ENCODE measurements at places on chromosomes 12 and 14.

DNA sequence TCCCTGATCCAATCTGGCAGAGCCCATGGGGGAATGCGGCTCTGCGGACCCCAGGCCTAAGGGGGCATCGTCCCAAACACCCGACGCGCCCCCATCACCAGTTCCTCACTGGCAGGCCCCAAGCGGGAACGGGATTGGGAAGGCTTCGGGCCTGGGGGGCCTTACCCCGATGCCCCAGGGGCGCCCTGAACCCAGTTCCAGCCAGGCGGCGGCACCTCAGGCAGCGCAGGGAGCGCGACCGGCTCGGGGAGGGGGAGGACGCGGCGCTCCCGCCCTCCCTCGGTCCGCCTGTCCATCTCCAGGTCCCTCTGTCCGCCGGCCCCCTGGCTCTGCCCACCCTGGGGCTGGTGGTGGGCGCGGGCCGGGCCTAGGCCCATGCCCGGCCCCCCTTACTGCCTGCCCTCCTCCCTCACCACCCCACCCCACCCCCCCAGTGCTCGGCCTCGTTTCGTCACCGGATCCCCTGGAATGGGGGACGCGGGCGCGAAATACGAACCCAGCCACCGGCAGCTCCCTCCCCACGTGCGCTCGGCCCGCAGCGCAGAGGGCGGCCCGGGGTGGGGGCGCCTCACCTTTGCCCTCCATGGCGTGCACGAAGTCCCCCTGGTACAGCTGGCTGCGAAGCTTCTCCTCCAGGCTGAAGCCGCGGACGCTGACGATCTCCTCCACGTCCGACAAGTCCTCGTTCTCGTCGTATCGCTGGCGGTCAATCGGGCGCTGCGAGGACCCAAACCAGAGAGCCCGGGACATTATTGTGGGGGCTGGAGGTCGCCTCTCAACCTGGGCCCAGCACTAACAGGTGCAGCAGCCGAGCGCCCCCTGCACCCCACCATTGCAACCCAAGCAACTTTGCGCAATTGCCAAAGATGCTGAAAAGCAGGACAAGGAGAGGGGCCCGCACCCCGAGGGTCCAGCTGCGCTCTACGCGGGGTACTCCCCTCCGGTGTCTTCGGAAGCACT, 2.3 kb downstream of the KDM2B start:
- DNase-seq: no peak

DNA sequence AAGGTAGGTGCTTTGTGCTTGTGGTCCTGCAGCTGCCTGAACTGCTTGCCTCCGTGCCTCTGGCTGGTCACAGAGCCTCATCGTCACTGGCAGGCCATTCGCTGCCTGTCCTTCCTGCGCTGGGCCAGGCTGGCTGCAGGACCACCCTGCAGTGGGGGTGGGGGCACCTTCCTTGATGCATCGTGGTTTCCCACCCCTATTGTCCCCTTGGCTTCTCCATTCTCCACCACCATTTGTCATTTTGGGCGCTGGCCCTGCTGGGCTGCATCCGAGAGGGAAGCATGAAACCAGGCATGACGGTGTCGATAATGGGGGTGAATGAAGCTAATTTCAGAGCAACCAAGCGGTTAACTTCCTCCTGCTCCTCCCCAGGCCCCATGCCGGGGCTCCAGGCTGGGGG, 127.7 kb downstream of the NRXN3 start:
- DNase-seq: no peak

GRCh38 chr14:59182641-59183040, 5.8 kb upstream of the DAAM1 start:
- DNase-seq: no peak

DNA sequence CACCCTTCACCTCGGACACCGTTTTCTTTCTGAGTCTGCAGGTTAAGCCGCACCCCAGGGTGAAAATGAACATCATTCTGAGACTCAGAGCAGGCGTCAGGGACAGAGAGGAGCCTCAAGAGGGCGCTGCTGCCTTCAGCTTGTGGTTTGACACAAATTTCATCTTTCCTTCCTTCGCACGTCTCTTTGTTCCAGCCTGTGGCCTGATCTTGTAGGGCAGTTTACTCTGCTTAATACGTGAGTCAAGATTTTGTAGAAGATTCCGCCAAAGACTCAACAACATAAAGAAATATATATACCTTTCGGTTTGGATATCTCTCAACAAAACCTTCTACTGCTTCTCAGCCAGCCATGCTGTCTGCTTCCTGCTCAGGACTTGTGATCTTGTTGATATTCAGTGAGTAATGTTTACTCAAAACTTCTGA, 329.3 kb upstream of the OR4E1 start:
- peak; percentile 61 for DNase-seq

DNA sequence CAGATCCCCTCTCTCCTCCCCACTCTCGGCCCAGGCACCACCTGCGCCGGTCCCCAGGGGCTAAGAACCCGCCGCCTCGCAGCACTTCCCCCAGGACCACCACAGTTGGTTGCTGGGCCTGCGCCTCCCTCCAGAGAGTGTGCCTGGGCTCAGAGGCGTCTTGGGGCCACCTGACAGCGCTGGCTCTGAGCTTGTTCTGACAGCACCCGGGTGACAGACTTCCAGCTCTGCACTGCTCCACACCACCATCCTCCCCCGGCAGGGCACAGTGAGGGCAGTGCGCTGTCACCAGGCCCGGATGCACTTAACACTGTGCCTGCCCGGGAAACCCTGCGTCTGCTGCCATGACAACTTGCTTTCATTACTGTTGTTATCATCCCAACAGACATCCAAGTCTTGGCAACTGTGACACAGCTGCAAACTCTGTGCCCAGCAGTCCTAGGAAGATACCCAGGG, 6.6 kb downstream of the BRF1 start:
- no peak for DNase-seq

- no peak for DNase-seq
Observed at GRCh38 chr12:63977441-63977840, 132.9 kb downstream of the SRGAP1 start.

- no peak for DNase-seq
Observed at GRCh38 chr12:5138256-5138655, 94.6 kb downstream of the KCNA5 start.

DNA sequence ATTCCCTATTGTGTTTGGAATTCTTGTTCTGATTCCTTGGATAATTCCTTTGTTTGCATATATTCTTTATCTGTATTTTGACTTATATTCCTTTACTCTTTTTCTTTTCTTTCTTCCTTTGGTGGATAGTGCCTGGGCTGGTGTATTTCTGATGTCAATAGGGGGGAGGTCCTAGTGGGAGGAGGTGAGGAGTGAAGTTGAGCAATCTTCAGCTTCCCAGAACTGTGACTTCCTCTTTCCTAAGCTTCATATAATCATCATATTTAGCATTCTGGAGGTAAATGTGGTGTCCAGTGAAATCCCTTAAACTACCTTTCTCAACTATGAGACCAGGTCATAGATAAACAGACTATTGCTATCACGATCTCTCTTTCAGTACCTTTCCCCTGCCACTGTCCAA, 29.6 kb upstream of the TBPL2 start:
- no peak for DNase-seq

- DNase-seq: no peak
Observed at GRCh38 chr12:30909349-30910037, 17.1 kb upstream of the TSPAN11 start.

DNA sequence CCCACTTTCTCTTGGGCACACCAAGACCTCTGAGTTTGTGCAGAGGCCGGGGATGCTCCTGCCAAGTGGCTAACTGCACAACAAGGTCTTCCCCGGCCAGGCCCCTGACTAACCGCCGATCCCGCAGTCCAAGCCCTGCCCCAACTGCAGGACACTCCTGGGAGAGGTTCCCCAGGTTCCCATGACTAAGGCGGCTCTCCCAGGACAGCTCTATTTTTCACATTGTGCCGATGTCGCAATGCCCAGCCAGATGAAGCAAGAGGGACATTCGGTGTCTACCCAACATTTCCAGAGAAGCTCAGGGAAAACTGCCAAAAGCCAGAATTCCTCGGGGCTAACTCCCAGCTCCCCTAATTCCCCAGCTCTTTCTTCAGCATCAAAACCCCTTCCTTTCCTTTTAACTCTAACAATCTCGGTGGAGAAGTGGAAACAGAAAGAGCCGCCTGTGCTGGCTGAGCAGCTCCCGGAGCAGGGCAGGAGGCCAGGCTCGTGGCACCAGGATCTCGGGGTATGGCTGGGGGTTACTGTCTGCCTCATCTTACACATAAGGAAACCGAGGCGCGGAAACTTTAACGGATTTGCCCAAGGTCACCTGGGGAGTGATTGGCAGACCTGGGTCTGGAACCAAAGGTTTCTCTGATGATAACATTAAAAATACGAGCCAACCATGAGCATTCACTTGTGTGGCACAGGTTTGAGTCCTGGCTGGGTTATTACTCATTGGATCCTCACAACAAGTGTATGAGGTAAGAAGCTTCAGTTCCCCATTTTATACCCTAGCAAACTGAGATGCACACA, 318.2 kb downstream of the BCL11B start:
- DNase-seq: no peak

DNA sequence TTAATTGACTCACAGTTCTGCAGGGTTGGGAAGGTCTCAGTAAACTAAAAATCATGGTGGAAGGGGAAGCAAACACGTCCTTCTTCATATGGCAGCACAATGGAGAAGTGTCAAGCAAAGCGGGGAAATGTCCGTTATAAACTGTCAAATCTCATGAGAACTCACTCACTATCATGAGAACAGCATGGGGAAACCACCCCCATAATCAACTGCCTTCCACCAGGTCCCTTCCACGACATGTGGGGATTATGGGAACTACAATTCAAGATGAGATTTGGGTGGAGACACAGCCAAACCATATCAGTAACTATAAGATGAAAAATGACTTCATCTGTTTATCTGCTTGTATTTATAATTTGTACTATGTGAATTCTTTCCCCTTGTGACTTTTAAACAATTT, 577.6 kb upstream of the MDGA2 start:
- DNase-seq: no peak

GRCh38 chr12:74152370-74152769, 385.3 kb upstream of the ATXN7L3B start:
- DNase-seq: no peak

DNA sequence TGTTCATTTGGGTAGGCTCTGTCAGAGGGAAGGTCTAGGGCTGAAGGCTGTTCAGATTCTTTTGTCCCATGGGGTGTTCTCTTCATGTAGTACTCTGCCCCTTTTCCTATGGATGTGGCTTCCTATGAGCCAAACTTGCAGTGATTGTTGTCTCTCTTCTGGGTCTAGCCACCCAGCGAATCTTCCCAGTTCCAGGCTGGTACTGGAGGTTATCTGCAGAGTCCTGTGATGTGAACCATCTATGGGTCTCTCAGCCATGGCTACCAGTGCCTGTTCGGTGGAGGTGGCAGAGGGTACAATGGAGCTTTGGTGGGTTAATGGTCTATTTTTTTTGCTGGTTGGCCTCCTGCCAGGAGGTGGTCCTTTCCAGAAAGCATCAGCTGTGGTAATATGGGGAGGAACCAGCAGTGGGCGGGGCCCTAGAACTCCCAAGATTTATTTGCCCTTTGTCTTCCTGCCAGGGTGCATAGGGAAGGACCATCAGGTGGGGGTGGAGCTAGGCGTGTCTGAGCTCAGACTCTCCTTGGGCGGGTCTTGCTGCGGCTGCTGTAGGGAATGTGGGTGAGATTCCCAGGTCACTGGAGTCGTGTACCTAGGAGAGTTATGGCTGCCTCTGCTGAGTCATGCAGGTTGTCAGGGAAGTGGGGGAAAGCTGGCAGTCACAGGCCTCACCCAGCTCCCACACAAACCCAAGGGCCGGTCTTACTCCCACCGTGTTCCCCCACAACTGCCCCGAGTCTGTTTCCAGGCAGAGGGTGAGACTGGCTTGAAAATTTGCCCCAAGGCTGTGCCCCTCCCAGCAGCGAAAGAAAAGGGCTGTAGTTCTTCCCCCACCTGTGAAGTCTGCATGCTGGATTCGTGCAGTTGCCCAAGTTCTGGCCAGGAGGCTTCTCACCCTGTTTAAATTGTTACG, 17.5 kb downstream of the MTRFR start:
- DNase-seq: no peak

DNA sequence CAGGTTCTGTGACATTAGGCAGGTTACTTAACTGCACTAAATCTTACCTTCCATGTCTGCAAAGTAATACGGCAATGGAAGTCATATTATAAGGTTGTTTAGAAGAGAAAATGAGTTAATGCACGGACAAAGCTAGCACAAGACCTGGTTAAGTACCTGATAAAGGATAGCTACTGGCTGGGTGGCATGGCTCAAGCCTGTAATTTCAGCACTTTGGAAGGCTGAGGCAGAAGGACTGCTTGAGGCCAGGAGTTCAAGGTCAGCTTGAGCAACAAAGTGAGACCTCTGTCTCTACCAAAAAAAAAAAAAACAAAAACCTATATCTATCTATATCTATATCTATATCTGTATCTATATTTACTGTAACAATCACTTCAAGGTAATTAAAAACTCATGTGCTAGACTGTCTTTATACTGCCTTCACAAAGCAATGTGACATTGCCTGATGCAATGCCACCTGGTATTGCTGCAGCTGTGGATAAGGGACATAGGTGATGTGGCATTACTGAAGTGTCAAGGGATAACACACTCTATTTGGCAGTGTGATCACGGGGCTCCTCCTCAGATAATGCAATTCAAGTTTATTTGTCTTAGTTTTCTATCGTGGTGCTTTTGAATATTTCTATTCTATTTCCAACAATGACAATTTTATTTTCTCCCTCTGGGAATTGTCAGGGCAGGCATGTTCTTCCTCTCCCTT, 107.1 kb downstream of the PAX9 start:
- no peak for DNase-seq

GRCh38 chr12:111093428-111094142, 173.2 kb upstream of the MYL2 start:
- peak; percentile 60 for DNase-seq

DNA sequence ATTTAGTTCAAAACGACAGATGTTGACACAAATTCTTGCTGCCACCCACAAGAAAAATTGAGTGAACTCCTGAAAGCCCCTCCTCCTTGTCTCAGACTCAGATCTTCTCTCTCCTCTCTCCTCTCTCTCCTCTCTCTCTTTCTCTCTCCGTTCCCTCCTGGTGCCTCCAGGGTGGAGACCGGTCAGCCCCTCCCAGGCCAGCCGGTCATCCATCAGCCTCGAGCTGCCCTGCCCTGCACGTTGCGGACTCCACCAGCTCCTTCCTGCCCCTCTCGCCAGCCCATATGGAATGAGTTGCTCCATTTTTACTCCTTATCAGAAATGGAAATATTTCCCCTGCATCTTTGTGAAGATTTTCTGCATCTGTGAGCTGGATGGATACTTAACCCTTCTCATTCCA, 103.8 kb downstream of the TBX5 start:
- DNase-seq: no peak

DNA sequence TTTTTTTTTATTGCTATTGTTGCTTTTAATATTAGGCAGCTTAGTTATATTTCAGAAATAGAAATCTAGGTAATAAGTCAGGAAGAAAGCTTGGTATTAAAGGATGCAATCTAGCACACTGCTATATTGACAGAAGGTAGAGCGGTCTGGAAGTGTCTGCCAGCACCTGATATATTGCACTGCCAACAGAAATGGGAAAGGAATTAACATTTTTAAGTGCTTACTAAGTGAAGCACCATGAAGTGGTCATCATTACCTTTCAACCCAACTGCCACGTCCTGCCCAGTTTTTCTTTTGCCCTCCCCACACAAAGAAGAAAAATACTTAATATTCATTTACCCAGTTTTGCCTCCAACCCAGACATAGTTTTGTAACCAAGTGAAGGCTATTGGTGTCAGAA, 163.5 kb downstream of the KITLG start:
- DNase-seq: no peak

GRCh38 chr12:74818412-74818811, 280.8 kb downstream of the ATXN7L3B start:
- no peak for DNase-seq

GRCh38 chr14:80586131-80586530, 355.4 kb downstream of the CEP128 start:
- DNase-seq: no peak

- no peak for DNase-seq
Observed at GRCh38 chr12:3965046-3965445, 91.8 kb upstream of the PARP11 start.

- DNase-seq: no peak
Observed at GRCh38 chr12:126819554-126819953, 1447.4 kb upstream of the TMEM132C start.

All from MM.1S (cell line).